ENCODE measurements at places on chromosomes 3 and 15. TPM values are rescaled to one million over a fixed set of nuclear protein-coding genes. Genes with fewer than 3 reads are reported as not detected.

DNA sequence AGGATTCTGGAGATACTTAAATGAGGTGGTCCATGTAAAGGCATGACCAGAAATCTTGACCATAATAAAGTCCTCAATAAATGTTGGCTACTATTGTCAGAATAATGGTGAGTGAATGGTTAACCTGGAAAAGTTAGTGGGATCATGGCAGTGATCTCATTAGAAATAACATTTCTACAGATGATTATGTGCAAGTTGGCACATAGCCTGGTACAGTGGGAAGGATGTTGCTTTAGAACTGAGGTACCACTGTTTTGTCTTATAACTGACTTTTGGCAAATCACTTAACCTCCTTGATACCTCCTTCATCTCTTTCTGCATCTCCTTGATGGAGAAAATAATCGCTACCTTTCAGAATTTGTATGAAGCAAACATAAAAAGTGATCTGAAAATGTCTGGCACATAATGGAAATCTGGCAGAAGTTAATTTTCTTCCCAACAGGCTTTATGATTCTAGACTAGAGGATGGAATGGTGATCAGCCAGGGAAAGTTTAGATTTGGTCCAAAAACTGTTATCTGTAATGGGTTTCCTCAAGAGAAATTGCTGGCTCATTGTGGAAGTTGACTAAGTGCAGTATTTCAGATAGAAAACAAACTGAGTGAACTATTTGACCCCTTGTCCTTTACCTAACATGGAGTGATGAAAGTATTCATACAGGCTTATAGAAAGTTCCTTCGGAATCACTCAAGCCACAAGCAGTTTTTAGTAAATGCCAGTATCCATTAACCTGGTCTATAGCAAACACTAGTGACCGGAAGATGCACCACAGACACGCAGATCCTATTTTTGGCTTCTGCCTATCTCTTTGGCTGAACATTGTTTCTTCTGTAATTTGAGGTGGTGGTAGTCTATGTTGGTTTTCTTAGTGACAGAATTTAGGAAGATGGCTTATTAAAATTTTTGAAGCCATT, 449.6 kb upstream of the TGFBR2 start:
- no peak for DNase-seq

DNA sequence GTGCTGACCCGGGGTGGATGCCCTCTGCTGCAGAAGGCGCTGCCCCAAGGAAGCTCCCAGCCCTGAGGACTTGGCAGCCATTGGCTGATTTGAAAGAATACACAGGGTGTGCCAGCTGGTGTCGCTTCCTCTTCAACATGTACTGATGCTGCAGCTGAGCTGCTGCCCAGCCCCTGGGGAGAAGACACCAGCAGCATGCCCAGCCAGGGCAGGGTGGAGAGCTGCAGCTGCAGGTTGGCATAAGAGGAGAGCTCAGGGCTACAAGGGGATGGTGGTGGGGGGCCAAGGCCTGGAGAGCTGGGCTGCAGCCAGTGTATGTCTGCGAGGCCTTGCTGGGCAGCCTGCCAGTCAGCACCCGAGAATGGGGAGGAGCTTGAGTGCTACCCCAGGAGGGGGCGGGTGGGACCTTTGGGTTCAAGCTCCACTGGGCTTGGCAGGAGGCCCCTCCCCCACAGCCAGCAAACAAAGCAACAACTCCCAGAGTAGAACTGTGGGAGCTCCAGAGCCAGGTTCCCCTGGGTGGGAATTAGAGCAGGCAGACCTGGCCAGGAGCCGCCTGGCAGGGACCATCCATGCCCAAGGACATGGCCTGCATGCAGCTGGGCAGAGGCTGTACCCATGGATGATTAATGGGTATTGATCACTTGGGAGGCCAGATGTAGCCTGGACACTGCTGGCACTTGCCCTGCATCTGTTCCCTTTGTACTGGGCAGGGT, 9.2 kb upstream of the SEMA4B start:
- DNase-seq: no peak

GRCh38 chr3:161043336-161044035, 61.7 kb downstream of the B3GALNT1 start:
- no peak for DNase-seq

DNA sequence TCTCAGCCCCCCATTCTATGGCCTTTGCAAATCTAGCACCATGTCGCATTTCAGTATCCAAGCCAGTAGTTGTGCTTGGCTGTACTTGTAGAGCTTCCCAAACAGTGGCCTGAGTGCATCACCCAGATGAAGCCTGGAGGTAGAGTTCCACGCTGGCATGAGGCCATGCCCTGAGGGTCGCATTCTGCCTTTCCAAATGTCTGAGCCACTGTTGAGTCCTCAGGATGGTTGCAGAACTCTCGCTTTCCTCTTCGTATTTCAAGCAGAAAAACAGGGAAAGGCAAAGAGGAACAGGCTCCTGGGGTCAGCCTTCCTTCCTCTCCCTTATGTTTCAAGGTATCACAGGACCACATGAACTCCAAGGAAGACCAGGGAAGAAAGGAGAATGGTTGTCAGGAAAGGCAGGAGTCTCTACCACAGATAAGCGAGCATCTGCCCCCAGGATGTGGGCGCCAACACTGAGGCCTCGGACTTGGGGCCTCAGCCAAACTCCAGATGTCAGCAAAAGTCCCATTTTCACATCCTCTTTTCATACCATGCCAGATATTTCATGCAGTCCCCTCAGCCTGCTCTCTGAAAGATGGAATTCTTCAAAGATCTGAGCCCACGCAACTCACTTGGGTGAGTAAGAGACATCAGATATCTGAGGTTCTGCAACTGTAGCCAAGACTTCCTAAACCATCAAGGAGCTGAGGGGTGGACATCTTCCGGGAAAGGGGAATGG, 19.4 kb upstream of the PRR20G start:
- no peak for DNase-seq

- no peak for DNase-seq
These were observed 45.4 kb downstream of the DAZL start for GRCh38 chr3:16559653-16560365.

DNA sequence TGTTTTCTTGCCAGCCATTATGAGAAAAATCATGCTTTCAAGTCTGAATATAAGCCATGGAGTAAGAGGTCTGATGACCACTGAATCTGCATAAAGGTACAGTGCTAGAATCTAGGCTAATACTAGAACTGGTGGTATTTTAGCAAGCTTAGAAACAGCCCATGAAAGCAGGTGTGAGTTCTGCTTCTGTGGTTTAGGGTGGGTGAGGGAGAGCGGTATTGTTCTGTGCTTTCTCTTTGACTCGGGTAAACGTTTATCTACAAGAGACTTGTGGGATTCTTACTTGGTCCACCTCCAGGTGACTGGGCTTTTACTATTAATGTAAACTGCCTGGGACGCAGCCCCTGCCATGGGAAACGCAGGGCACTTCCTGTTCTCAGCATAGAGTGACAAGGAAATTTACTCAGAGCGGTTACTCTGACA, 55.2 kb downstream of the PGPEP1L start:
- DNase-seq: no peak

DNA sequence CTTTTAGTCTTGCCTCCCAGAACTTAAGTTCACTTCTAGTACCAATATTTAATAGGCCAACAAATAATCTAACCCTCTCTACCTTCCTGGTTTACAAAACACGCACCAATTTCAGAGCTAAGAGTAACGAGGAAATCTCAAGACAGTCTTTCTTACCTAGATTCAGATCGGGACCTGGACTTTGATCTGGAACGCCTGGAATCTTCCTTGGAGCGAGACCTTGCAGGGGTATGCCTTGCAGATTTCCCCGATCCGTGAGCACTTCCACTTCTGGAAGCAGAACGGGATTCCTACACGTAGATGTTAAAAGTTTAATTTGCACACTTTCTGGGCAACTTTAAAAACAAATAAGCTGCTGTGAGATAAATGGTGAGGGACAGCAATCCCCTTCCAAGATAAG, 11.4 kb downstream of the TRA2B start:
- DNase-seq: no peak

GRCh38 chr15:95690631-95691340, 639.7 kb upstream of the NR2F2 start:
- DNase-seq: no peak

GRCh38 chr15:70058642-70059360, 38.9 kb downstream of the TLE3 start:
- DNase-seq: no peak

DNA sequence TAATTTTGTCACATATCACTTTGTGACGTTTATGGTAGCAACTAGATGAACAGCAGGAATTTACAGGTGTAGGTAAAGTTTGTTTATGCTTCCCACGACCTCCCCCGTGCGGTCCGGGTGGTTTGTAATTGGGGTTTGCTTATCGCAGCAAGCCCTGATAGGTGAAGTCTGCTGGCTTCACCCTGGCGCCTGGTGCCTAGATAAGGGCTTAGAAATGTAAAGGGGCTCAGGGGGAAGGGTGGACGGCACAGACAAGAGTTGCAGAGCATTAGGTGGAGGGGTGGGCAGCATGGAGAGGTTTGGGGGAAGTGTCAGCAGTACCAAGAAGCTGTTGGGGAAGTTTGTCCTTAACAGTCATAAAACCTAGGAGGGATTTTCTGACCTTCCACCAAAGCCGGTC, 108.1 kb upstream of the RNF7 start:
- no peak for DNase-seq

DNA sequence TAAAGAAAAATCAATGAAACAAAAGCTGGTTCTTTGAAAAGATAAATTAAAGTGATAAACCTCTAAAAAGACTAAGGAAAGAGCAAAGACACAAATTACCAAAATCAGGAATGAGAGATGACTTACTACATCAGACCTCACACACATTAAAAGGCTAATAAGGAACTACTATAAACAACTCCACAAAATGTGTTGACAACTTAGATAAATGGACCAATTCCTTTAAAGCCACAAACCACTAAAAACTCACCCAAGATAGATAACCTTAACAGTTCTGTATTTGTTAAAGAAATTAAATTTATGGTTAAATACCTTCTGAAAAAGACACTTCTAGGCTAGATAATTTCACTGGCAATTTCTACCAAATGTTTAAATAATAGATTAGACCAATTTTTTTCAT, 170.4 kb downstream of the SMAD6 start:
- DNase-seq: no peak

DNA sequence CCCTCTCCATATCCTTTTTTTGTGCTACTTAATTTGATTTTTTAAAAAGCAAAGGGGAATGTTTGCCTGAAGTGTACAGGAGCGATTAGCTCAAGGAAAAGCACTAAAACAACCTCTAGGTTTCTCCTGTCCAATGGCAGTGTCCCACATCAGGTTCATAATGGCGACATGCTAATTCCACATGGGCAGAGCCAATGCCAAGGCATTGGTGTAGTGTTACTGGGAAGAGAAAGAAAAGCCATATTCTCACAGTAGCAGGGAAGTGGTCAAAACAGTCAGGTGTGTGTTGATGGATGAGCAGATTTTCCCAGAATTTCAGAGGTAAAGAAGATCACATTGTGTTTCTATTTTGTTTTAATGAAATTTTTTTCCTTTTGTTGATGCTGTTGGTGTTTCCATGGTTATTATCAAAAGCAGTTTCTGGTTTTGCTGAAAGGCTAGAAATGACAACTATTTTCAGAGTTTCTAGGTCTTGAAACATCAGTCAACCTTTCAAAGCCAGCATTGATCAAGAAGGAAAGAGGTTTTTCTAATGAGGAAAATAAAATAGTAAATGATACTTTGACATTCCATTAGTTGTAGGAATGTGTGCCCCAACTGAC, 65.2 kb downstream of the FNDC3B start:
- DNase-seq: no peak

DNA sequence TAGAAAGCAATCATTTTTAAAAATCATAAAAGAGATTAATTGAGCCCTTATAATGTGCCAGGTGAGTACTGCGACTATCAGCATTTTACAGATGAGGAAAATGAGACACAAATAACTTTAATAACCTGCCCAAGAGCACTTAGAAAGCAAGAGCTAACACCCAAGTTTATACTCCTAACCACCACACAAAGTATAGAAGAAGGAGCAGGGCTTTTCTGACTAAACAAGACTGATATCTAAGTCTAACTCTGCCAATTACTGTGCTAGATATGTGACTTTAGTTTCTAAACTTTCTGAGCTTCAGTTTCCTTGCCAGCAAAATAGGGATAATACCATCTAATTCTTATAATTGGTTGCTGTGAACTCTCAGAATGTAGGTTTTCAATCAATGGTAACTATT, 47.7 kb downstream of the TNIK start:
- DNase-seq: no peak

DNA sequence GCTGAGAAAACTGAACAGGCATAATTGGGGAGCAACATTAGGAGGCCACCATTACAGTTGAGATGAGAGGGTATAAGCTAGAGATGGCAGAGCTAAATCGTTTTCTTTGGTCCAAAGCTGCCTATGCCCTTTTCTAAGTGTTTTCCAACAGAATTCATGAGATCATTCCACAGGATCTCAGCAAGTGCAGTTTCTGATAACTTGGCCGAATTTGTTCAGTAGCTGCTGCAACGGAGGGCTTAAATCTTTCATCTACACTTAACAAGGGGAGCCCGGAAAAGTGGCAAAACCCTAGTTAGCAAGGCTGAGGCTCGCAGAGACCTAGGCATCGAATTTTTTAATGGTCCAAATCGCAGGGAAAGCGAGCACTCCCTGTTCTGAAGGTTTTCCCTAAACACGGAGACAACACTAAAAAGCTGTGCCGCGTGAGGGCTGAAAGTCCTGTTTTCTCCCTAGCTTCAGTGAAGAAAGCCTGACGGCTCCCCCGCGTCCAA, 531 bp upstream of the BLOC1S6 start:
- no peak for DNase-seq

- DNase-seq: no peak
These were observed 39.9 kb downstream of the MASP1 start for GRCh38 chr3:187251599-187251998.

DNA sequence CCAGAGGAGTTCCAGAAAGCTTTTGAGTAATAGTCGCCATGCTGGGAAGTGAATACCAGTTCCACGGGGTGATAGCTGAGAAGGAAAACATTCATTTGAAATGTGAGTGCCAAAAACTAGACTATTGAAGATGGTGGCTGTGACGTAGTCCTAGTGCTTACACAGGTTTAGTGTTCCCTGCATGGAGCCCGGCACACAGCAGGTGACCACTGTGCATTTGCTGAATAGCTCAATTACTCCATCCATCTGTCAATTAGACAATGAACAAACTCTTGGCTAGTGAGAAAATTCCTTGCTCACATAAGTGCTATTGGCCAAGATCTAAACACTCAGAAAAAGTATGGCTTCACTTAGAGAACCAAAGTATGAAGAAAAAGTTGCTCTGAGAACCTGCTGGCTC, 448.1 kb upstream of the WNT5A start:
- no peak for DNase-seq

SLC9C1 gene
- 0.19 TPM for total RNA-seq

TPRG1 gene
- 18.3 TPM for total RNA-seq

FAM3D gene
- total RNA-seq: not detected

CHL1 gene
- total RNA-seq: 18.7 TPM

KBTBD8 gene
- total RNA-seq: 1.1 TPM

STAC gene
- 1.1 TPM for total RNA-seq
